T-helper 22 cell (primary cell): ENCODE measurements at places on chromosomes 2 and 18.
A peak's percentile ranks its signal among the peaks of the same experiment; 100 is the strongest.

- DNase-seq, result no peak
Observed at GRCh38 chr2:216408426-216409290, 3.6 kb upstream of the SMARCAL1 start.

DNA sequence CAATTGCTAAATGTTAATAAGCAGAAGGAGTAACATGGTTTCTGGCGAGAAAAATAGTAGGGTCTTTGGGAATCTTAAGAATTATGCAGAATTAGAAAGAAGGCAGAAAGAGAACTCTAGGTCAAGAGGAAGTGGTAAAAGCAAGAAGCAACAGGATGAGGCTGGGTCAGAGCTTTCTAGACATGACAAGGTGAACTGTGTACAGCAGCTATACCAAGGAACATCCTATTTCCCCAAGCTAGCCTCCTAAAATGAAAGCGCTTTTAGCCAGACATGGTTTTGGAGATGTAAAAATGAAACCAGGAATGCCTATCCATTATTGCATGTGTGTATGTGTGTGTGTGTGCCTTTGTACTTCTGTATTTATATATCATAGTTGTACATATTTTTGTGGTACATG lies 42.3 kb upstream of the STAT1 start:
- DNase-seq, result no peak

- no peak for DNase-seq
Observed at GRCh38 chr18:55328301-55328700, 259.7 kb downstream of the TCF4 start.

GRCh38 chr2:55888936-55889335 lies 34.6 kb downstream of the EFEMP1 start:
- DNase-seq, result no peak

GRCh38 chr2:60509066-60509465 lies 44.4 kb downstream of the BCL11A start:
- DNase-seq, result no peak

GRCh38 chr2:25957743-25958142 lies 24.6 kb downstream of the KIF3C start:
- no peak for DNase-seq

DNA sequence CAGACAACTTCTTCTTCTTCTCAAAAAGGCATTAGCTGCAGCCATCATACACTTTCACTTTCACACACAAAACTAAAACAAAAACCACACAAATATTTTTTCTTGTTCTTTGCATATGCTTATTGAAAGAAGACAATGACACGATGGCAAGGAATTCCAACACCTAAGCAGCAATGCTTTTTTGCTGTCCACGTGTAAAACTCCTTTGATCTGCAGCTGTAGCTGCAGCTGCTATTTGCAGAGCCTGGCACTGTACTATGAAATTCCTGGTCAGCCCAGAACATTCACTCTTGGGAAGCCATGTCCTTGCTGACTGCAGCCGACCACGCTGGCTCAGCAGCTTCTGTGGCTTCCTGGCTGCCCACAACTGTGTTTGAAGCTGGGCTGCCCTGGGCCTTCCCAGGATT lies 316.2 kb downstream of the CDH2 start:
- DNase-seq, result no peak

GRCh38 chr2:17708501-17708900 lies 45.1 kb downstream of the SMC6 start:
- DNase-seq, result no peak

- DNase-seq, result no peak
Observed at GRCh38 chr2:238551091-238551490, 124.4 kb downstream of the ASB1 start.

DNA sequence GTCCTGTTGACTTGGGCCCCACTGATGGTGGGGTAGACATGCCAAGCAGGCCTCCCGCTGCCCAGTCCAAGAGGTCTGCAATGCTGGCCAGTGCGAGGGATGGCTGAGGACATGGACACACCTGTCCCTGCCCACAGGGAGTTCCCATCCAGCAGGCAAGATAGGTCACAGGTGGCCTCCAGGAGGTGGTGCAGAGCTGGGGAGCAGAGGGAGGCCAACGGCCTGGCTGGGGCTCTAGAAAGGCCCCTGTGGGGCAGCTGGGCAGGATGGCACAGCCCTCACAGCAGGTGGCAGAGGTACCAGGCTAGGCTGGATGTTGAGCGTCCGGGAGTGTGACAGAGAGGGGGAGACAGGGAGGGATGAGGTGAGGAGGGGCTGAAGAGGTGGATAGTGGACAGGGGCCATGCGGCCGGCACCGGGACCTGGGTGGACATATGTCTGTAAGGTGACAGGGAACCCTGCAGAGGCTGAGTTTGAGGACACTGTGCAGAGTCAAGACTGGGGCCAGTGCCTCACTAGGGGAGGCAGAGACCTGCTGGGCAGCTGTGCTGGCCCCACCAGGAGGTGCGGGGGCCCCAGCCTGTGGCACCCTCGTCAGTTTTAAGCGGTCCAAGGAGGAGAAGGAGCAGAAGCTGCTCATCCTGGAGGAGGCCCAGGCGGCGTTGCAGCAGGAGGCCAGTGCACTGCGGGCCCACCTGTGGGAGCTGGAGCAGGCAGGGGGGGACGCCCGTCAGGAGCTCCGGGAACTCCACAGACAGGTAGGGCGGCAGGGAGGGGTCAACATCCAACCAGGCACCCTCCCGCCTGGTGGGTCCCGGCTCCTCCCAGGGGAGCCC lies 34.3 kb upstream of the SNED1 start:
- DNase-seq, result no peak

DNA sequence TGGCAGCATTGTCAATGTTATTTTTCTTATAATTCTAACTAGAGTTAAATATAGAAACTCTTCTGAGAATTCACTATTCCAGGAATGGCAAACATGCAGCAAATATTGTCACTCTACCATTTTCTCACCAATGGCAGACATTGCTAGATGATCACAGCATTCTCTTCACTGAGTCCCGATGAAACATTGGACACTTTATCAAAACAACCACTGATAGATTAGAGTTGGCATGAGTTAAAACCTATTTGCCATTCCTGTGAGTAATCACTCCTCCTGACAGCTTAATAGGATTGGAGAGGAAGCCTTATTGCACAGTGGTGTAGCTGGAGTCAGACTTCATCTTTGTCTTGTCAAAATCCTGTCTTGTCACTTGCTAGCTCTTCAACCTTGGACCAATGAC lies 163.9 kb upstream of the THUMPD2 start:
- DNase-seq, result no peak

GRCh38 chr18:26215247-26215970 lies 10.8 kb upstream of the TAF4B start:
- DNase-seq, result peak; percentile 4

DNA sequence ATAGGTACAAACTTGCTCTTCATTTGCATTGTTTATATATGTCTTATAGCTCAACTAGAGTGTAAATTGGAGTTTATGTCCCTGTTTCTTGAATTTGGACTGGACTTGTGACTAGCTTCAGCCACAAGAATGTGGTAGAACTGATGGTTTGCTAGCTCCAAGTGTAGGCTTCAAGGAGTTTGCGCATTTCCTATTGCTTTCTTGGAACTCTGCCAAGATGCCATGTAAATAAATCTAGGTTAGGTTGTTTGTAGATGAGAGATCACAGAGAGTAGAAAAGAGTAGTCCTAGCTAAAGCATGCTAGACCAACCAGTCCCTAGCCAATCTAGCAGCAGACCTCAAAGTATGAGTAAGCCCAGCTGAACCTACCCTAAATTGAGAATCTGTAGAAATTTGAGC lies 183.0 kb upstream of the CYP26B1 start:
- DNase-seq, result no peak

GRCh38 chr18:581096-581495 lies 916 bp downstream of the CETN1 start:
- DNase-seq, result no peak

- DNase-seq, result no peak
Observed at GRCh38 chr2:78077633-78078032, 555.5 kb upstream of the LRRTM4 start.
